ENCODE measurements at places on chromosomes 5 and 9.

DNA sequence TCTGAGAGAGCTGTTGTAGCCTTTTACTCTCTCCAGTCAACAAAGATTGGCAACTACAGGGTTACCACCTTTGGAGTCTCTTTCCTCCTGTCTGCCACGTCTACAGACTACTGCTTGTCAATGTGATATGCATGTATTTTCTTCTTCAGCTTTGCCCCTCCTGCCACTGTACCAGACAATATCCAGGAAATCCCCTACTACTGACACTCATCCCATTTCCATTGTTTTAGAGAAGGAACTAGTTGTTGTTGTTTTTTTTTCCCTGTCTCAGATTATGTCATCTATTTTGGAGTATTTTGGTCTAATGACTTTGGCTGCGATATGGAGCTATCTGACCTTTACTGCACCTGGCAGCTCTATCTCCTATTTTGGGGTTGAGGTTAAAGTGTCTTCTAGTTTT lies 50.1 kb upstream of the MACIR start:
- no peak for DNase-seq

GRCh38 chr9:137045294-137046087 lies 486 bp downstream of the NPDC1 start:
- no peak for DNase-seq

DNA sequence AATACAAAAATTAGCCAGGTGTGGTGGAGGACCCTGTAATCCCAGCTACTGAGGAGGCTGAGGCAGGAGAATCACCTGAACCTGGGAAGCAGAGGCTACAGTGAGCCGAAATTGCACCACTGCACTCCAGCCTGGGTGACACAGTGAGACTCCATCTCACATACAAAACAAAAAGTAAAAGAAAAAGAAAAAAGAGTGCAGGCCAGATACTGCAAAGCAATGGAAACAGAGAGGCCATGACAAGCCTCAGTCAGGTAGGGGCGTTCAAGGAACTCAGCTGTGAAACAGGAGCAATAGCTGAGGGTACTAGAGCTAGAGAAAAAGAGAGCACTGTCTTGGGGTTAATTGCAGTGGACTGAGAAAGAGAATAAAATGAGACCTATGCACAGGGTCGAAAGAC lies 56.2 kb downstream of the TIMD4 start:
- no peak for DNase-seq

GRCh38 chr9:16002816-16003215 lies 450.0 kb downstream of the CCDC171 start:
- DNase-seq = no peak

GRCh38 chr5:190366-191035 lies 794 bp upstream of the LRRC14B start:
- no peak for DNase-seq

DNA sequence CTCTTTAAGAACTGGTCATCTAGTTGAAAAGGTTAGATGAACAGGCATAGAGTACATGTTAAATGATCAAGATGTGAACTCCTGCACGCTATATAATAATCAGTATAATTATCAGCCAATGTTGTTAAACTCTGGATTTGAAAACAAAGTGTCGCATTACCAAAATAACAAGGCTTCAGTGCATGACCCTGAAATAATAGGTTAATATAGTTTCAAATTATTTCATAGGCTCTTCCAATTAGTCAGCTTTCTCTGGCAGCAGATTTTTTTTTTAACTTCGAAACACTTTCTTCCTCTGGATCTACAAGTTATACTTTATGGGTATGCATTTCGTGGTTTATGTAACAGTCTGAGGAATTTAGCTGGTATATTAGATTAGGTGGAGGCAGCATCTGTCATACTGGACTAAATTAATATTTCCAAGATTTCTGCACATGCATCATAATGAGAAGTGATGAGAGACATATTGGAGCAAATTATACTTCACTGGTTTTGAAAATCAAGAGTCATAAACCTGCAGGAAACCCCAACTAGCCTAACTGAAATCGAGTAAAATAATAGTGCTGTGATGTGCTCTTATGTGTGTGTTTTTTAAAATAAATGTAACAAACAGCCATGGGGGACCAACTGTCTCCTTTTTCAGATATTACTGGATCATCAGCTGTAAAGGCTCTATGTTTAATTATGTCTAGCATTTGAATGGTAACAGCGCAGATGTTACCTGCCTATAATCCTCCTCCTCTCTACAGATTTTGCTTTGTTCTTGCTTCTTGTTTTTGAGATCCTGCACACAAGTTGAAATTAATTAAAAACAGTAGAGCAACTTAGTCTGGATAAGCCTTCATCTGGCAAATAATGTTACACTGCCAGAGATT lies 85.9 kb upstream of the CKMT2 start:
- DNase-seq = peak; percentile 55

All from retinal pigment epithelial cell (primary cell).